ENCODE measurements at places on chromosomes 7 and 10.

- no peak for DNase-seq
These were observed 90.9 kb upstream of the MKI67 start for GRCh38 chr10:128217136-128217535.

GRCh38 chr7:96300986-96301385 is 20.9 kb downstream of the SLC25A13 start:
- no peak for DNase-seq

- no peak for DNase-seq
These were observed 398.9 kb downstream of the RPS24 start for GRCh38 chr10:78432583-78432982.

GRCh38 chr7:50588937-50589336 is 23.7 kb upstream of the DDC start:
- DNase-seq, result no peak

GRCh38 chr7:45689011-45689796 is 115.0 kb downstream of the ADCY1 start:
- no peak for DNase-seq

DNA sequence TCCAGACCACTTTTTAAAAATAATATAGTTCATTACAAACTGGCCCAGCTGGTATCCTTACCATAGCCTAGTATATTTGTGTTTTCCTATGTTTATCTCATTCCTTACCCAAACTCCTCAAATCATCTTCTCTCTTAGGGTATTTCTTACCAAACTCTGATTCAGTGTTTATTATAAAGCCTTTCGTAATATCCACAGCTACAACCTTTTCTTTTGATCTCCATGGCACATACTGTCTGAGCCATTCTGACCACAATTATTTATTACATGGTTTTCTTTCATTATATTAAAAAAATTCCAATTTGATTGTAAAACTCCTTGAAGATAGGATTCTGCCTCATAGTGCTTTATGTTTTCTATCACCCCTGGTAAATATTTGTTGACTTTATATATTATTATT is 94.2 kb downstream of the LRMDA start:
- DNase-seq, result no peak

DNA sequence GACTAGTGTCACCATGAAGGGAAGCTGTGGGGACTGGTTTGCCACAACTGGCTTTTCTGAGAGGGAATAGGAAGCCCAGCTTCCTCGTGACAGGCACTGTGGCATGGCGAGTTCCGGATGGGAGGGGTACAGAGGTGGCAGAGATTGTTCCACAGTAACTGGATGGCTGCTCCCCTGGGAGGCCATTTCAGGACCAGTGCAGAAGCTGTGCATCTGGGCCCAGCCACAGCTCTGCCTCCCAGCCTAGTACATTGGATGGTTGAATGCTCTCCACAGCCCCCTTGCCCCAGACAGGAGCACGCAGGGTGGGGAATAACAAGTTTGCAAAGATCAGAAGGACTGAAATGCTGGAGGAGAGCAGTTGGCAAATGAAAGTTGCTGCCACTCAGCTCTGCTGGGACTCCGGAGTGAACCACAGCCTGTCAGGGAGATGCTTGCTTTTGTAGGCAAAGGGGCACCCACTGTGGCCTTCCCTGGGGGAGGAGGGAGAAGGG is 51.8 kb downstream of the GSDME start:
- no peak for DNase-seq

DNA sequence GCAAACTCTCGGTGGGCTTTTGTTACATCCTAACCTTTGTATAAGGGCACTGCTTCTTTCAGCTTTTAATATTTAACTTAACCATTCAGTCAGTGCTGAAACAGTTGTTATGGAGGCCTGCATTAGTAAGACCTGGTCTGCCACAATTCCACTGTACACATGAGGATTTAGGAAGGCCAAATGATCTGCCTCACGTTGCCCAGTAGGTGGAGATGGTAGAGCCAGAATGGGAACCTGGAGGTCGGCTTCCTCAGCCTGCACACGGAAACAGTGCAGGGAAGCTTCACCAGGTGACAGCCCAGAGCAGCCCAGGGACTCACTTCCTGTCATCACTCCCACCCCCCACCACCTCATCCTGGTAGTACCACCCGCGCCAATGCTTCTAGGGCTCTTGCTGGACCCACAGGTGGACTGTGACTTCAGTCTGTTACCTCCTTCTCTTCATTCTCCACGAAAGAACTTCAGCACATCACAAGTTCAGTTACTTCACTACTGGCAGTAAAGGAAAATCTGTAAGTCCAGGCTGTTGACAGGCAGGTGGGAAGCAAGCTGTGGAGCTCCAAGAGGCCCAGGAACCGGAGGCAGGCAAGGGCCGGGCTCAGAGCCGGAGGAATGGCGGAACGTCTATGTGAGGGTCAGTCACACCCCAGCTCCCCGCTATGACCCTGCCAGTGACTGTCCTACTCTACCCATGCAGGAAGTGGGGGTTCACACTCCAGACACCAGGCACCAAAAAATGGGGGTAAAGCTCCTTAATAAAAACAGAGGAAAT is 480.3 kb upstream of the C7orf33 start:
- DNase-seq, result no peak

DNA sequence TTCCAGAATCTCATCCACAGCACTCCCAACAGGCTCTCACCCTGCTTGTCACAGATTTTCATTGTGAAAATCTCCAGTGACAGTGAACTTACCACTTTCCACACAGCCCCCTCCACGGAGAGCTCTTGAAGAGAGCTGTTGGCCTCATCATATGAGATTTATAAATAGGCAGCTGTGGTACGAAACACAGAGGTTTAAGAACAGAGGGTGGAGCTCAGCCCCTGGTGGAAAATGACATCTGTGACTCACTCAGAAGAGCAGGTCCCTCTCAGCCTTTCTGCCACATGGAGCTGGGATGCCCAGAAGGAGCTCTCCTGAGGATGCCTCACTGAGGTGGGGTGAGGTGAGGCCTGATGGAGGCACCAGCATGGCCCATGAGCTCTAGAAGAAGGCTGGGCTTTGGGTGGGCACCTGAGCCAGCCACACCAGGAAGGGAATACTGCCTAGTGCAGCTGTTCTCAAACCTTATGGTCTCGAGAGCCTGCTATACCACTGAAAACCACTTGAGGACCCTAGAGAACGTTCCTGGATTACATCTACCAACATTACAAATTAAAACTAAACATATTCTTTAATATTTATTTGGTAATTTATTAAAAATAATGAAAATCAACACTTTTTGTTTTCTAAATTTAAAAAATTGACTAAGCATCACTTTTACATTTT is 25.8 kb upstream of the EEPD1 start:
- DNase-seq, result no peak

GRCh38 chr10:121437596-121437995 is 160.6 kb downstream of the FGFR2 start:
- DNase-seq, result no peak

DNA sequence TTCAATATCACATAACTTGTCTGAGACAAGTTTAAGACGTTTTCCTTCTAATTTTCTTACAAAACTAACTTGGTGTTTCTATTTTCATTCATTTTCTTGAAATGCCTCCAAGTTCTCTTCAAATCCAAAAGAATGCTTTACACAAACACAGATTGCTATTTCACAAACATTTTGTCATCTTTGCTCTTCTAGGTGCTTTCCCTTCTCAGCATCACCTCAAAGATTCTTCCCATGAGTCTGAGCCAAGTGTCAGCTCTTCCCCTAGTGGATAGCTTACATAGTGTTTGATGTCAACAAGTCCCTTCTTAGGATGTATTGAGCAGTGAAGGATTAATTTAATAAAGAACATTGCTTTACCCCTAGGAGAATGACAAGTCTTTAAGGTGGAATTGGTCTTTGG is 38.1 kb upstream of the SEMA3A start:
- no peak for DNase-seq

- no peak for DNase-seq
These were observed 30.7 kb downstream of the ZNF777 start for GRCh38 chr7:149430192-149430591.

GRCh38 chr10:125097409-125098070 is 62.8 kb downstream of the CTBP2 start:
- DNase-seq, result no peak

GRCh38 chr10:98226508-98227144 is 41.4 kb downstream of the LOXL4 start:
- DNase-seq, result no peak

DNA sequence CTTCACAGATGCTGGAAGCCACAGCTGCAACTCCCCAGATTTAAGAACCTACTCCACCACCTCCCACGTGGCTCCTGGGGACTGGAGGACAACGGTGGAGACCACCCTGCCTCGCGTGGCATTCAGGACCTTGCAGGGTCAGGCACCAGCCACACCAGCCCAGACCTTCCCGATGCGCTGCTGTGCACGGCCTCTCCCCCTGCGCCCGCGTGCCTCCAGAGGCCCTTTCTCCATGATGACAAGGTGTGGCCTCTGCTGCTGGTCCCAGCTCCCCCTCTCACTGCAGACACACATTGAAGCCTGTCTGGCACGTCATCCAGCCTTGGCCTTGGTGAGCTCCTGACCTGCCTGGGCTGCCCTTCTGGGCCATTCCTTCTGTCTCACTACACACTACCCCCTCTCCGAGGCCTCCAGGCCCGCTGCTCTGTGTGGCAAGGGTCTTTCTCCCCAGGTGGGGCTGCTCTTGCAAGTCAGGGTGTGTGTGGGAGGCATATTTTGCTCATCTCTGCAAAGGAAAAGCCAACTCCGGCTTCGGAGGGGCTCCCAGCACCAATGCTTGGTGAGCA is 254.8 kb downstream of the MAD1L1 start:
- DNase-seq, result no peak

DNA sequence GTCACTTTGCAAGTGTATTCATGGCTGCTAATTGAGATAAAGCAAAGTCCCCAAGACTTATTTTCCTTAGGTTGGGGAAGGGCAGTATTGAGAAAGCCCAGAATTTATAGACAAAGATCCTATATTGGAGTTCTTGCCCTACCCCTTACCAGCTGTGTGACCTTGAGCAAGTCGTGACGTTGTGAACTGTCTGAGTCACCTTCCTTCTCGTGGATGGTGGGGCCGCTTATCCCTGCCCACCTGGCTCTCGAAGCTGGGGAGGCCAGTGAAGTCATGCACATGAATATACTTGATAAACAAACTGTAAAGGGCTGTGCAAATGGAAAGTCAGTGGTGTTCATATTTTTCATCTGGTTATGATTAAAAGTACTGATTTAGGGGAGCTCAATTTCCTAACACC is 127.4 kb downstream of the TACC2 start:
- DNase-seq, result no peak

- DNase-seq, result no peak
These were observed 301.0 kb downstream of the LHFPL3 start for GRCh38 chr7:104629408-104629807.

- DNase-seq, result no peak
These were observed 154.0 kb downstream of the TCF7L2 start for GRCh38 chr10:113104047-113104446.

DNA sequence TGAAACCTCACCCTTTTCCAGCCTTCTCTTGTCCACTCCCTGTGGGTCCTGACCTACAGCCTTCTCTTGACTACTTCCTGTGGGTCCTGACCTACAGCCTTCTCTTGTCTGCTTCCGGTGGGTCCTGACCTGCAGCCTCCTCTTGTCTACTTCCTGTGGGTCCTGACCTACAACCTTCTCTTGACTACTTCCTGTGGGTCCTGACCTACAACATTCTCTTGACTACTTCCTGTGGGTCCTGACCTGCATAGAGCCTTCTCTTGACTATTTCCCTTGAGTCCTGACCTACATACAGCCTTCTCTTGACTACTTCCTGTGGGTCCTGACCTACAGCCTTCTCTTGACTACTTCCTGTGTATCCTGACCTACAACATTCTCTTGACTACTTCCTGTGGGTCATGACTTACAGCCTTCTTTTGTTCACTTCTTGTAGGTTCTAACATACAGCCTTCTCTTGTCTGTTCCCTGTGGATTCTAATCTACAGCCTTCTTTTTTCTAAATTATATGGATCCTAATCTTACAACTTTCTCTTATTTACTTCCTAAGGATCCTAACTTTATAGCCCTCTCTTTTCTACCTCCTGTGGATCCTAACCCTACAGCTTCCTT is 36.5 kb downstream of the C10orf71 start:
- no peak for DNase-seq

DNA sequence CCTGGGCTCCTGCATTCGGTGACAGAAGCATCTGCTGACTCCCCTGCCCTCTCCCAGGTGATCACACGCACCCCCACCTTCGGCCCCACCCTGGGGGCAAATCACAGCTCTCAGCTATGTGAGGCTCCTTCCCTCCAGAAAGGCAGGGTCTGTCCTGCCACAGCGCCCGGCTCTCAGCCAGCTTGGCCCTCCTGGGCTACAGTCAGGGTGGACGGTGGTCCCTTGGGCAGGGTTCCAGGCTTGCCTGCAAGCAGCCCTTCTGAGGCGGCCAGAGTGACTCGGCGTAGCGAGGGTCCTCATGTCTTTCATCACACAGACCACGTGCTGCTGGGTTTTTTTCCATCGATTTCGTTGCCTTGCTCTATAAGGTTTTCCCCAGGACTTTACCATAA is 53.6 kb upstream of the EBF3 start:
- DNase-seq, result no peak

GRCh38 chr7:98902523-98902922 is 24.2 kb downstream of the TRRAP start:
- no peak for DNase-seq

DNA sequence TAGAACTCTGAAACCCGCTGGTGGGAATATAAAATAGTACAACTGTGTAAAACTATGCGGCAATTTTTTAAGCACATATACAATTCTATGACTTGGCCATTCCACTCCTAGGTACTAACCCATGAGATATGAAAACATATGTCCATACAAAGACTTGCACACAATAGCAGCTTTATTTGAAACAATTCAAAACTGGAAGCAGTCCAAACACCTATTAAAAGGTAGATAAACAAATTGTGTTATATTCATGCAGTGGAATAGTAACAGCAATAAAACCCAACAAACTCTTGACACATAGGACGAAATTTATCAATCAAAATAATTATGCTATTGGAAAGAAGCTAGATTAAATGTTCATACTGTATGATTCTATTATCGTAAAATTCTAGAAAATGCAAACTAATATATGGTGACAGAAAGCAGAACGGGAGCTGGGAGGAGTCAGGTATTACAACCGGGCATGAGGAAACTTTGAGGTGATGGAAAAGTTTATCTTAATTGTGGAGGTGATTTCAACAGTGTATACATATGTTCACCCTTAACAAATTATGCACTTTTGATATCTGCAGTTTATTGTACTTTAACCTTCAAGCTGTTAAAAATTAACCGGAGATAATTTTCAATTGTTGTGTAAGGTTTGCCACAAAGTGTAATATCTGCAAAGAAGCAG is 803 bp upstream of the STK31 start:
- DNase-seq, result no peak

DNA sequence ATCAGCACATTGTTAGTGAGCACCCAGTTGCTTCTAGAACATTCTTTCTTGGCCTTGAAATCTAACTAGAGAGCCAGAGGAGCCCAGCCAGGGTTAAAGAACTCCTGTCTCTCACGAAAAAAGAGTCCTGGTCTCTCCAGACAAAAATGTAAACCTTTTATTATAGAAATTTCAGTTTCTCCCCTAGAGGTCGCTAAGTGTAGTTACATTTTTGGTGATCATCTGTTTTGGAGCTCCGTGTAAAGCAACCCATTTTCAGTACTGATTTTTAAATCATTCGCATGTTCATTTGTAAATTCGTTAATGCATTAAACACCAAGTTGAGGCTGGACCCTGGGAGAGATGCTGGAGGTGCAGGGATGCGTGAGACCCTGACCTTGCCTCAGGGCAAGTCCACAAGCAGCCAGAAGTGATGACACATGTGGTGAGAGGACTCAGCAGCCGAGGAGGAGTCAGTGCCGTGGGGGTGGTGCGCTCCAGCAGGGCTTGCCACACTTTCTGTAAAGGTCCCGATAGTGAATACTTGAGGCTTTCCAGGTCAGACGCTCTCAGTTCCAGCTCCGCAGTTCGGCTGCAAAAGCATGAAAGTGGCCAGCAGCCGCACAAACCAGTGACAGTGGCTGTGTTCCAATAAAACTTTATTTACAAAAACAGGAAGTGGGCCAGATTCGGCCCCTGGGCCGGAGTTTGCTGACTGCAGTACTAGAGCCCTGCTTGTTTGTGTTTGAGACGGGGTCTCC is 578.6 kb upstream of the FOXK1 start:
- DNase-seq, result no peak

Data from activated CD8-positive, alpha-beta memory T cell treated with anti-CD3 and anti-CD28 coated beads for 1 hour (primary cell).